Natural killer cell treated with Interleukin-12 subunit alpha and Interleukin-12 subunit beta and Interleukin-15 and Interleukin-18, amount 100 ng/mL, for 72 hours (primary cell): ENCODE measurements at places on chromosomes 4 and X. TPM values are rescaled to one million over a fixed set of nuclear protein-coding genes. Genes with fewer than 3 reads are reported as not detected.

- no peak for DNase-seq
Measured at GRCh38 chr4:38611676-38612075, 52.3 kb upstream of the KLF3 start.

- no peak for DNase-seq
Measured at GRCh38 chrX:72107320-72107719, 24.4 kb downstream of the RTL5 start.

- DNase-seq = no peak
Measured at GRCh38 chr4:168751263-168752225, 254.7 kb downstream of the PALLD start.

- DNase-seq = no peak
Measured at GRCh38 chr4:27101126-27101525, 240.5 kb downstream of the STIM2 start.

The SPANXD gene
- not detected for total RNA-seq

The NBDY gene
- 35.3 TPM for total RNA-seq

DNA sequence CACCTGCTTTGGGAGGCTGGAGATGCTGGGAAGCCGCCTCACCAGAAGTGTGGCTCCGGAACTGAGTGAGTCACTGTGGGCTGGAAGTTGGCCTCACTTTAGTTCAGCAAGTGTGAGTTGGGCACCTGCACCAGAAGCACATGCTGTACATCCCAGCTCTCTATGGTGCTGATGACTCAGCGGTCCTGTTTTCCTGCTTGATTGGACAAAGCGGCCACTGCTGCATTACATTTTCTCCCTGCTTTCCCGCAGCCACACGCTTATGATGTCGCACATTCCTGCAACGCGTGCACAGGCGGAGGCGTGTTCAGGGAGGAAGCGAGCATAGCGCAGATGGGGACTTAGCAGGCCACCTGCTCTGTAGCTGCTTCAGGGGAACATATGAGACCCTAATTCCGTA, 26.7 kb upstream of the CLDN34 start:
- no peak for DNase-seq

DNA sequence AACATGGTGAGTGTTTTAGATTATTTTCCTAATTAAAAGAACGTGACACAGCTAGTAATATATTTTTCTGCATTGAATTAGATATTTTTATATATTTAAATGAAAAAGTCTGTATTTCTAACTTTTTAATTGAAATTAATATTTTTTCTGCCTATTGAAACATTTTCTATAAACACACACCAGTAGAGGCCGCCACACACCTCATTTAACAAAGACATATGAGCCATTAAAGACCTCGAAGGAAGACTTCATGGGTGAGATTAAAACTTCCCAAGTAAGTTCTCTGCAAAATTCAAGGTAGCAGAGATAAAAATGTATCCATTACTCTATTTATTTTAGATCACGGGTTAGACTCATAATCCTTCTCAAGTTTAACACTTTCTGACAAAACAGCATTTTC, 8.3 kb downstream of the SLITRK2 start:
- DNase-seq = no peak

DNA sequence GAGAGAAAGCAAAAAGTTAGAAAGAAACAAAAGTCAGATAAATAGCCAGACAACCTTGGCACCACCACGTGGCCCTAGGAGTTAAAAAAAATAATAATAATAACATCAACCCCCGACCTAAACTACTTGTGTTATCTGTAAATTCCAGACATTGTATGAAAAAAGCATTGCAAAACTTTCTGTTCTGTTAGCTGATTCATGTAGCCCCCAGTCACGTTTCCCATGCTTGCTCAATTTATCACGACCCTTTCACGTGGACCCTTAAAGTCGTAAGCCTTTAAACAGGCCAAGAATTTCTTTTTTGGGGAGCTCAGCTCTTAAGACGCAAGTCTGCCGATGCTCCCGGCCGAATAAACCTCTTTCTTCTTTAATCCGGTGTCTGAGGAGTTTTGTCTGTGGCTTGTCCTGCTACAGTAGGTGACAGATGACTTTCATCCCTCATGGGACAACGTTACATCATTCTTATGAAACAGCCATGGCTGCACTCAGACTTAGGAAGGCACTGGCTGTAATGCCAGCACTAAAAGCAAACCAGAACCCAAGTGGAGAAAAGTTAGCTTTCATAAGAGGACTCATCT, 520 bp downstream of the ACOX3 start:
- peak; percentile 61 for DNase-seq

DNA sequence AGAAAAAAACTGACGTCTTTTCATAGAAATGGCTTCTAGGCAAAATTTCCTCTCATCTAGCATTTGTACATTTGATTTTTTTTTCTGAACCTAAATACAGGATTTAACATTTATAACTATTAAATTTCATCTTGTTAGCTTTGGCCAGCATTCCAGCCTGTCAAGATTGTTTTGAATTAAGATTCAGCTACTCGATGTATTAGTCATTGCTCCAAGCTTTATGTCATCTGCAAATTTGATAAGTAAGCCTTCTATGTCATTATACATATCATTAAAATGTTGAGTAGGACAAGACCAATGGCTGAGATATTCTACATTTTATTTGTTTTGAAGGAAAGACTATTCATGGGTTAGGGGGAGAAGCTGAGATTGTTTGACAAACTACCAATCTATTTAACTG, 46.7 kb downstream of the DDX53 start:
- DNase-seq = no peak

The MND1 gene
- total RNA-seq = 13.5 TPM

- no peak for DNase-seq
Measured at GRCh38 chr4:153160821-153161220, 43.4 kb upstream of the TRIM2 start.

DNA sequence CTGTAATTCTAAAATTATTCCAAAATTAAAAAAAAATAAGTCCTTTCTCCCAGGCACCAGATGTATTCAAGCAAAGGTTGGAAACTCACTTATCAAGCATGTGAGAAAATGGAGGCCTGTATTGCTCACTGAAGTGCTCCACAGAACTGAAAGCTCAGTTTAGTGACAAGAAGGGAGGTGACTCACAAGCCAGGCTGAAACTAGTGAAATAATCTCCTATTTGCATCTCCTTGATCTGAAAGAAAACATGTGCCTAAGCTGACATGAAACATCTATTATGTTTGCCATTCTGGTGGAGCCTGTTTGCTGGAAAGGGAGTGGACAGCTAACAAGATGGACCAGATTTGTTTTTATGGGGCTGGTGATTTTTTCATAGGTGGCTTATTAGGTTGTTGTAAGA, 54.0 kb upstream of the AMELX start:
- DNase-seq = no peak

DNA sequence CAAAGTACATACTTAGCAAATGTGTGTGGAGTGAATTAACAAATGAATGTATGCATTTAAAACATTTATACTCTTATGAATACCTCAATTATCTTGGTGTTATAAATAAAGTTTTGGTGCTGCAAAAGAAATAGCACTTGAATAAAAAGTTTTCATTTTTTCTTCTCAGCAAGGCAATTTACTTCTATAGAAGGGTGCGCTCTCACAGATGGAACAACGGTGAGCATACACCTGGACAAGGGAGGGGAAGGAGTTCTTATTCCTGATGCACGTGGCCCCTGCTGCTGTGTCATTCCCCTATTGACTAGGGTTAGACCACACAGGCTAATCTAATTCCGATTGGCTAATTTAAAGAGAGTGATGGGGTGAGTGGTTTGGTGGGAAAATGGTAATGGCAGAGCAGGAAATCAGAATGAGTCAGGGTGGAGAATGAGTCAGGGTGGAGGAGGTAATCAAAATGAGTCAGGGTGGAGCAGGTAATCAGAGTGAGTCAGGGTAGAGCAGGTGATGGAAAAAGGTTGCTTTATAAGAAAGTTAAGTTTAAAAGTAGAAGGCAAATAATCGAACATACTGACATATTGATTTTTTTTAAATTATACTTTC, 28.2 kb upstream of the PGK1 start:
- no peak for DNase-seq

- DNase-seq = no peak
Measured at GRCh38 chrX:74371425-74372222, 49.7 kb upstream of the SLC16A2 start.

DNA sequence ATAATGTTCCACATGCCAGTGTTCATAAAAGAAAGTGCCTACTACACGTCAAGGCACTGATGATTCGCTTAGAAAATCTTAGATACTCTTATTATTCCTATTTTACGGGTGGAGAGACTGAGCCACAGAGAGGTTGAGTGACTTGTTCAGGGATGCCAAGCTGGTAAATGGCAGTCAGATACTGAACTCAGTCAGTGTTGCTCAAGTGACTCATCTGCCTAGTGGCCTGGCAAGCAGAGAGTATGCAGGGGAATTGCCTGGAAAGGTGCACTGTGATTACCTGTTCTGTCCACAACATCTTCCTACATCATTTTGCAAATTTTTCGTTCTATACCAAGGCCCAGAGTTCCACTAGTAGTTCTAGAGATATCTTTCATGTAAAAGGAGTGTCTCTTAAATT, 68.4 kb downstream of the RAPGEF2 start:
- no peak for DNase-seq

DNA sequence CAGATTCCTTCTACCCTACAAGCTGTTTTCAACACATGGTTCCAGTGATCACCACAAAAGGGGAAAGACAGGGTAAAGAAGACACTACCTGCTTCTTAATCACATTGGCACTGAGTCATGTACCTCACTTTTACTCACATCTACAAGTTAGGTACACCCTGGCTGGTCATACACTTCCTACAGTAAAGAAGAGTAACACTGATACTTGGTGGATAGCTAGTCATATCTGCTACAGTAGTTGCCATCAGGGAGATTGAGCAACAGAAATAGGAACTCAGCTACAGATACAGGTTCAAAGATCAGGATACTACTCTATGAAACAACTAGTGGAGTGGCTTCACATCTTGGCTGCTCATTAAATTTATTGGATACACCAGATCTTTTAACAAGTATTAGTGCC, 105.4 kb upstream of the DIAPH2 start:
- no peak for DNase-seq

The COX7B2 gene
- total RNA-seq = not detected

- DNase-seq = no peak
Measured at GRCh38 chrX:15619053-15619755, 18.4 kb upstream of the ACE2 start.

DNA sequence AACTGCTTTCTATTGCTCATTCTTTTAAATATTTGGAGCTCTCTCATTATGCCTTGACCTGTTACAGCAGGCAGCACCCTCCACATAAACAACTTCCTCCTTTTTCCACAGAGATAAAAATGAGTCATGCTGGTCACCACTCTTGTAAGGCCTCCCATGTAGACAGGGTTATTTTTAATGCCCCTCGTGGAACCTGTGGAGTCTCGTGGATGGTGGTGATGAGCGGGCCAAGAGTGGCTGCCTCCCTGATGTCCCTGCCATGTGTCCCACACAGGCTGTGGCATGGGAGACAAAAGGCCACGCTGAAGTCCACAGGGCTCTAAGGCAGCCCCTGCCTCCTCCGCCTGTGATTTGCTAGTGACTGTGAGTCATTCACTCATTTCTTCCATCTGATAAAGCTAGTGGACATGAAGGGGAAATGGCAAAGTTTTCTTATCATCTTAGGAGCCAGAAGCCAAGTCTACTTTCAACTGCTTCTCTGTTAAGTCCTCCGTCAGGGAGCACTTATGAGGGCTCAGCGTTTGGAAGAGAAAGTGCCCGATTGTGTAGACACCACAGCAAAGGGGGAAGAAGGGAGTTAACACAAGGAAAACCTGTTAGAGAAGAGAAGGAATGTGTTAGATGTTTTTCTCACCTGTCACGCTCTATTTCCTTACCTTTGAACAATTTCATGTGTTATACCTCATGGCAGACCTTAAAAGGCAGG, 121.6 kb upstream of the FAT1 start:
- DNase-seq = no peak

DNA sequence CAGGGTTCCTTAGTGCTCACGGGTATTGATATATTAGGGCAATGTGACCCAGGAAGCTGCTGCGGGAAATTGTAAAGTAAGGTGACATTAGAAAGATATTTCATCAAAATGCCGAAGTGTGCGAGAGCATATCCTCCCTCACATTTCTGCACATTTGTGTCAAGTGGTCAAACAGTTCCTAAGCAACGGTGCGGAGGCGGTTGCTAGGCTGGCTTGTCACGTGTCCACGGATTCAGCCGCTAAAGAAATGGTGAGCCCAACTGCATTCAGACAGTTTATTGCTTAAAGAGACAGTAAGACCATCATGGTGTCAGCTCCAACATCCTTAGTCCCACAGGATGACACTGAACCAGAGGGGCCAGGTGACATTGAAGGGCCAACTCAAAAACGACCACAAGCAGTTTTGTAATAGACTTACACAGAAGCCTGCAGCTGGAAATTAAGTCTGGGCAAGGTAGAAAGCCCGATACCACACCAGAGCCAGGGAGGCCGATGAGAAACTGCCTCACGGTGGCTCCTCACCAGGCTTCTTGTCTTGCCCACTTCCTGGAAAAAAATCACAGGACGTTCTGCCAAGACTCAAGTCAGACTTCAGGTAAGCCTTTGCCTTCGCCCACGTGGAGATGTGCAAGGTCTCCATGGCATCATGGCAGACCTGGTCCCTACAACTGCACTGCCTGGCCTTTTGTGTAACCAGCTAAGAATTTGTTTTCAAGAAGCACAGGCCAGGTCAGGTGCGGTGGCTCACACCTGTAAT, 50.4 kb downstream of the USP11 start:
- DNase-seq = no peak

DNA sequence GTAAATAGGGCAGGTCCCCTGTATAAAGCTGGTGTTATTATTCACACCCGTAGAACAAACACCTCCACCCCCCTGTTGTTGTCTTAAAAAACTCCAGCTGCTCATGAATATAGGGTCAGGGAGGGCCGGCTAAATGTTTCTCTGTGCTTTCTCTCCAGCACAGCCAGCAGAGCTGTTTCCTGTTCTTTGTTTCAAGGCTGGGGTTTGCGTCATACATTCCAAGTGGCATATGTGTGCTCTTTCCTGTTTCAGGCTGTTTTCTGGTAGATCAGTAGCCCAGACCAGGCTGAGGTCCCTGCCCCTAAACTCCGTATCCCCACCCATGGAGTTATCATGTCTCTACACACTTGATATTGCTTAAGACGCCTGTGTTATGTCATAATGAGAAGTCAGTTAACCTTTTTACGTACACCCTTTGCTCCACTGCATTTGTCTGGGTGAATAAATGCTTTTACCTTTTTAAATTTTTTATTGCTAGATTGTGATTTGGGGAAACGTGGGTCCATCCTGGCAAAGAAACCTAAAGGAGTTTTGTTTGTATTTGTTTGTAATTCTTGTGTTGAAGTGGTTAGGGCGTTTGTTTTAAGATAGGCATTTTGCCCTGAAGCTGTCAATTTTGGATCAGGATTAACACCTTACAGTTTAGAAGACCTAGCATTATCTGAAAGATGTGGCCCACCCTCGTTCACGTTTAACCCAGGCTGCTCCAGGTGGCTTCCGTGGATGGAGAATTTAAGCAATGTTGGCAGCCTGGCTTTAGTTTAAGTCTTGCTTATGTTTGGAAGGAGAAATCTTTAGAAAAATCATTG, 3.3 kb downstream of the KLF3 start:
- DNase-seq = peak; percentile 74
